ENCODE measurements at places on chromosomes 4 and X. TPM values are rescaled to one million over a fixed set of nuclear protein-coding genes. Genes with fewer than 3 reads are reported as not detected.

DNA sequence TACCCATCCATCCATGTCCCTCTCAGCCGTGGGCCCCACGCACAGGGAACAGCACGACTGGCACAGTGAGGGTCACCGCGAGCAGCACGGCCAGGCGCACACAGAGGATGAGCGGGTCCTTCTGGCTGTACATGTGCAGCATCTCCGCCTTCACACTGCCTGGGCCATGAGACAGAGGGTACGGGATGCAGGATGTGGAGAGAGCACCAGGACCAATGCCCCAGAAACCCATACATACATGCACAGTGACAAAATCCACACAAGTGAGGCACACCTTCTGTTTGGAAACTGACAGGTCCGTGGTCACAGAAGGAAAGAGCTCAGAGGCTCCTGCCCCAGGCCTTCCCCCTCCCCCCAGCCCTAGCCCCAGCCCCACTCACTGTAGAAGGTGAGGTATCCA, 9.5 kb downstream of the SLC38A5 start:
- no peak for DNase-seq

The RPS6KA6 gene
- total RNA-seq: 0.95 TPM

DNA sequence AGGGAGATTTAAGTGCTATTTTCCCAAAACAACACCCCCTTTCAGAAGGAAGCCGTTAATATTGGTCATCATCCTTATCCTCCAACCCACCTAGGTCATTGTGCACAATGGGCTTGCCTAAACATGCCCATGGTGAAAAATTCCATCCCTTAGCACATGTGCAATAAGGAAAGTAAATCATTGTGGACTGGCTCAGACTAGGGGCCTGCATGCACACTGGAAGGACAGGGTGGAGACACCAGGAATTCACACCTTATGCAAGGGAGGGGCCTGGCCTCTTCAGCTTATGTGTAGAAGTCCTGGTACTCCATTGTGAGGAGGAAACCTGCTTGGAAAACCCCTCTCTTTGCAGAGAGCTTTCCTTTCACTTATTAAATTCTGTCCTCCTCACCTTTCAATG, 311.4 kb upstream of the NDST4 start:
- DNase-seq: no peak

The BMP3 gene
- not detected for total RNA-seq

GRCh38 chr4:127491571-127491970, 141.2 kb upstream of the INTU start:
- no peak for DNase-seq

- no peak for DNase-seq
Measured at GRCh38 chr4:55635741-55636655, at the start of gene NMU. Gene NMU, minus strand, starts transcription at chr4:55636298. Its CDS starts 106 bp downstream, at chr4:55636192.

All from pulmonary artery endothelial cell (primary cell).